ENCODE measurements at places on chromosomes 6 and 20.

DNA sequence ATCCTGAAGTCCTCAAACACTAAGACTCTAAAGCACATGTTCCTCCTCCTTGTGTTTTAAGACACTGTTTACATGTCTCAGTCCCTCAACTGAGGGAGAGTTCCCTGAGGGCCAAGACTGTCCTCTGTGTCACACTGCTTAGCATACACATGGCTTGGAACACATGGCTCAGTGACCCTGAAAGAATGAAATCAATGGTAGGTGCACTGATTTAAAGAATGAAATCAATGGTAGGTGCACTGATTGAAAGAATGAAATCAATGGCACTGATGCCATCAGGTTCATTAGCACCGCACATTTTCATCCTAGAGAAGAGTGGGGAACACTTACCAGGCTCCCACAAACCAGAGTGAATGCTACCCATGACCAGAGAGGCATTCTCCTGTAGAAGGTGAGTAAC lies 9.8 kb downstream of the TOMM34 start:
- DNase-seq = no peak

GRCh38 chr6:157841211-157841840 lies 18.3 kb downstream of the SNX9 start:
- no peak for DNase-seq

GRCh38 chr6:45714741-45715507 lies 300.7 kb downstream of the CLIC5 start:
- peak; percentile 72 for DNase-seq

DNA sequence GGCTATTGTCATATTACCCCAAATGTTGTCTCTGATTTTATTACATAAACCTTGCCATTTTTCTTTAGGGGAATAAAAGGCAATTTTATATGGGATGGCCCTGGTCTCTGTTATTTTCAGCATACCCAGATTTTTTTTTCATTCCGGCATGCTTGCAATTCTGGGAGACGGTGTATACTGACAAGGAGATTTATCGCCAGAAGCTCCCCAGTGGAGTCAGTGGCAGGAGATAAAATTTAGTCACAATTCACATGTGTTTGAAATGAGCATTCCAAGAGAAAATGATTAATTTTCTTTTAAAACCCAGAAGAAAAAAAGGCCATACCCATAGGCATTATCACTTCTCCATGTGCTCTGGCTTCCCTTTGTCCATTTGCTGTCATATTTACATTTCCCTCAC lies 250.8 kb upstream of the RSPO3 start:
- DNase-seq = no peak

DNA sequence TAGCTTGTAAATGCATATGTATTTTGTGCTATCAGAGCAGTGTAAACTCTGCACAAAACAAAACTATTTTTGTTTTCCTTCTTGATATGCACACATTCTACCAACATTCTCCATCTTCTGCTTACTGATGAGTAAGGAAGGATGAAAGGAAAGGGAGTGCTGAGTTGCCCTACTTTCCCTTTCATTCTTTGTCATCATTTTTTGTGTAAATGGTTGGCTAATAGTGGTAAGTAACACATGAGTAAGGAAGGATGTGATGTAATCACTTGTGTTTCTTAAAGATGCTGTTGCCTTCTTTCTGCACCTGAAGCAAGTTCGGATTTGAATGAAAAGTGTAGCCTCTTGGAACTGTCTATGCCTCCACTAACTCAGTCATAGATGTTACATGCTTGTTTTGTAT lies 4.6 kb upstream of the REV3L start:
- DNase-seq = no peak

DNA sequence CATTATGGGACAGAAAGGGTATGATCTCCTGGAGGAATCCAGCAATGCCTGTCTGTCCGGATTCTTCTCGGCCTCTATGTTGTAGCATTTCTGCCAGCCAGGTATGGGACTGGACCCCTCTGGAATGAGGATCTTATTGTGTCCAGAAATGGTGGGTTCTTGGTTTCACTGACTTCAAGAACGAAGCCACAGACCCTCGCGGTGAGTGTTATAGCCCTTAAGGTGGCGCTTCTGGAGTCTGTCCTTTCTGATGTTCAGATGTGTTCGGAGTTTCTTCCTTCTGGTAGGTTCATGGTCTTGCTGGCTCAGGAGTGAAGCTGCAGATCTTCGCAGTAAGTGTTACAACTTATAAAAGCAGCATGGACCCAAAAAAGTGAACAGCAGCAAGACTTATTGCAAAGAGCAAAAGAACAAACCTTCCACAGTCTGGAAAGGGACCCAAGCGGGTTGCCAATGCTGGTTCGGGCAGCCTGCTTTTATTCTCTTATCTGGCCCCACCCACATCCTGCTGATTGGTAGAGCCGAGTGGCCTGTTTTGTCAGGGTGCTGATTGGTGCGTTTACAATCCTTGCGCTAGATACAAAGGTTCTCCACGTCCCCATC lies 62.3 kb upstream of the IER3 start:
- DNase-seq = no peak

- no peak for DNase-seq
Observed at GRCh38 chr6:142518126-142518525, 216.3 kb downstream of the ADGRG6 start.

GRCh38 chr6:28983838-28984237 lies 21.3 kb downstream of the ZNF311 start:
- no peak for DNase-seq

DNA sequence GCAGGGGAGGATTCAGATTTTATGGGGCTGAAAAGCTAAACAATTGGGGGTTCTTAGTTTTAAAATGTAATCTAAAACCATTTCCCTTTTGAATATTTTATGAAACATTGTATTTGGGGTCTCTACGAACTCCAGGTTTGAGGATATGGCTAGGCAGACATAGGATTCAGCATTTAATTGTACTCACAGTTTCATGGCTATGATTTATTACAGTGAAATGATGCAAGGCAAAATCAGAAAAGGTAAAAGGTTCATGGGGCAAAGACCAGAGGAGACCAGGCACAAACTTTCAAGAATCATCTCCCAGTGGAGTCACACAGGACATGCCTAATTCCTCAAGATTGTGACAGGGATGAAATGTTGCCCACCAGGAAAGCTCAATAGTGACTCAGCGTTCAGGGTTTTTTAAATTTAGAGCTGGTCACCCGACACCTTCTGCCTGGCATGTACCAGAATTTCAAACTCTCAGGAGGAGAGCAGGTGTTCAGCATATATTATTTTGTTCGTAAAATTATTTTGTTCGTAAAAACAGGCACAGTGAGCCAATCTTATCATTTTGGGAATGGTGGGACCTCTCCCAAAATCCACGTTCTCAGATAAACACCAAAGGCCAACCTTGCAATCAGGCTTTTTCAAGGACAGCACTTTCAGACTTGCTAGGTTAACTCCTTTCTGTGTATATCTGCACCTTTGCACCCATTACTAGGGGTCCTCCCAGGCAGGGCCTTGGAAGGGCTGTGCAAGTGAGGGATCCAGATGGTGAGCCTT lies 270.3 kb downstream of the NKAIN2 start:
- DNase-seq = no peak

DNA sequence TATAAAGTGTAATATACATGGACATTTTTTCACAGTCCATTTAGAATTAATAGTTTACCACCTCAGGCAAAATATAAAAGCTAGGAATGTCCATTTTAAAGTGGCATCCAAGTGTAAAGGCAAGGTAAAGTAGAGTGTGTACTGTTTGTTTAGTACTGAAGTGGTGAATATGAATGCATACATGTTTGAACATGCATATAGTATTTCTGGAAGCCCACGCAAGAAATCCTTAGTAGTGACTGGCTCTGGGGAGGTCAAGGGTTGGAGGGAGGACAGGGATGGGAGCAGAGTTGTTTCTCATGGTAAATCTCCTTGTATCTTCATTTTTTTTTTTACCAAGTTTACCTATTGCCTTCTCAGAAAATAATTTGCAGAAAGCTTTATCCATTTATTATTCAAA lies 129.2 kb downstream of the UNC5CL start:
- DNase-seq = no peak

DNA sequence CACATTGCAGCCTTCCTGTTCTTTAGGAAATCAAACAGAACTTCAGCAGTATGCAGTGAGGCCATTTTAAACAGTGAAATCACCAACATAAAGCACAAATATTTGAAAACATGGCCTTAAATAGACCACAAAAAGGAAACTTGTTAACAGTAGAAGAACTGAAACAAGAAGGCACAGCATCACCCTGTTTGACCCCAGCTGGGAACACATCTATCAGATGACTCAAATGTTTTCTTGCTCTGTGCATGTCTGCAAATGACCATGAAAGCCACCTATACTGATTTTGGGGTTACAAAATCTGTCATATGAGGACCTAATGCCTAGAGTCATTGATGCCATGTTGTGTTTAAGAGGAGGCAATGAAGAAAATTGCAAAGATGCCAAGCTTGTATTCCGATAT lies 123.8 kb upstream of the ADGRF1 start:
- DNase-seq = no peak

- no peak for DNase-seq
Observed at GRCh38 chr6:134936931-134937330, 13.0 kb downstream of the ALDH8A1 start.

GRCh38 chr6:53205778-53206177 lies 57.1 kb upstream of the GCM1 start:
- DNase-seq = no peak

DNA sequence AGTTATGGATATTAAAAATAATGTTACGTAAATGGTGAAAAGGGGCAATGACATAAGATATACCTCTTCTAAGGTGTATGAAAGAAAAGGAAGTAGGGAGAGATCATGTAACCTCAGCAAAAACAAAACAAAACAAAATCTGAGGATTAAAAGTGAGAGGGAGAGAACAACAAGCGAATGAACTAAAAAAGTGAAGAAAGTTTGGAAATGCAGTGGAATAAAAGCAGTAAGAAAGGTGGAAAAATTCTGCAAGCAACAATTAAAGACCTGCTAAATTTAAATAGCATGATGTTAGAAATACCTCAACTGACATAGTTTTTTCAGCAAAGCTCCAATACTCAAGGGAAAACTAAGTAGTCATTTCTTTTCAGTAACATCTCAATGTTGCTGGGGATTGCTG lies 48.0 kb downstream of the PHIP start:
- no peak for DNase-seq

DNA sequence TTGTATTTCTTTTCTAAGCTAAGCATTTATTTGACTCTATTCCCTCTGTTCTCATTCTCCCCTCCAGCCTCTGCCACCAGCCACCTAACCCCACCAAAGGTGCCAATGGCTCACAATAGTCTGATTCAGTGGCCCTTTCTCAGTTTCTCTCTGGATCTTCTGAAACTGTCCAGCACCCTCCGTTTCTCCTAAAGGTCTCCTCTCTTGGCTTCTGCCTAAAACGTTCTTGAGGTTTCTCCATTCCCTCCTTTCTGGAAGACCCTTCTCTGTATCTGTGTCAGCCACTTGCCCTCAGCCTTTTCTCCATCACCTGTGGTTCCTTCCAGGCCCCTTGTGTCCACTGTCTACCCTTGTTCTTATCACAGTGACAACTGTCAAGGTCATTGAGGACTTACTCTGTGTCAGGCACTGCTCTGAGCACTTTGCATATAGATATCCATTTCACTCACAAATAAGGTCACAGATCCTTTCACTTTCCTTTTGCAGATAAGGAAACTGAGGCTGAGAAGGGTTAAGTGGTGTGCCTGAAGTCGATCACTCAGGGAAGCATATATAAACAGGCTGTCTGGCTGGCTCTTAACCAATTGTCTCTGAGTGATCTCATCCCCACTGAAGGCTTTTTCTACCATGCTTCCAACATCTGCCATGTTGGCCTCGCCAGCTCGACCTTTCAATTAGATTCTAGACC lies 48.1 kb downstream of the FOXA2 start:
- DNase-seq = no peak

DNA sequence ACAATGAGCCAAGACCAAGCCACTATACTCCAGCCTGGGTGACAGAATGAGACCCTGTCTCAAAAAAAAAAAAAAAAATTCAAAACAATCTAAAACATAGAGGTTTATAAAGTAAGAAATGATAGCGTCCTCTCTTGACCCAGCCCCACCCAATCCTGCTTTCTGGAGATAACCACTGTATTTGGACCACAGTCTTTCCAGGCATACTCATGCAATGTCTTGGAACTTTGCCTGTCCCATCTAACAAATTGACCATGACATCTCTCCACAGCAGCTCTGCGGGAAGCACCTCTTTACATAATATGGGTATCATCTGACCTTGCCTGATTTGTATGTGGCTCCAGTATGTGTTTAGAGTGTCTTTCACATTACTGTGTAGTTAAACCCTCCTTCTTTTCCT lies 9.1 kb upstream of the SHLD1 start:
- no peak for DNase-seq

- DNase-seq = no peak
Observed at GRCh38 chr6:144756469-144756868, 471.3 kb downstream of the UTRN start.

GRCh38 chr20:63235399-63235983 lies at the start of gene BIRC7:
Gene BIRC7 (plus strand): TSS chr20:63235905. CDS start chr20:63236097, 192 bp downstream.
- no peak for DNase-seq

DNA sequence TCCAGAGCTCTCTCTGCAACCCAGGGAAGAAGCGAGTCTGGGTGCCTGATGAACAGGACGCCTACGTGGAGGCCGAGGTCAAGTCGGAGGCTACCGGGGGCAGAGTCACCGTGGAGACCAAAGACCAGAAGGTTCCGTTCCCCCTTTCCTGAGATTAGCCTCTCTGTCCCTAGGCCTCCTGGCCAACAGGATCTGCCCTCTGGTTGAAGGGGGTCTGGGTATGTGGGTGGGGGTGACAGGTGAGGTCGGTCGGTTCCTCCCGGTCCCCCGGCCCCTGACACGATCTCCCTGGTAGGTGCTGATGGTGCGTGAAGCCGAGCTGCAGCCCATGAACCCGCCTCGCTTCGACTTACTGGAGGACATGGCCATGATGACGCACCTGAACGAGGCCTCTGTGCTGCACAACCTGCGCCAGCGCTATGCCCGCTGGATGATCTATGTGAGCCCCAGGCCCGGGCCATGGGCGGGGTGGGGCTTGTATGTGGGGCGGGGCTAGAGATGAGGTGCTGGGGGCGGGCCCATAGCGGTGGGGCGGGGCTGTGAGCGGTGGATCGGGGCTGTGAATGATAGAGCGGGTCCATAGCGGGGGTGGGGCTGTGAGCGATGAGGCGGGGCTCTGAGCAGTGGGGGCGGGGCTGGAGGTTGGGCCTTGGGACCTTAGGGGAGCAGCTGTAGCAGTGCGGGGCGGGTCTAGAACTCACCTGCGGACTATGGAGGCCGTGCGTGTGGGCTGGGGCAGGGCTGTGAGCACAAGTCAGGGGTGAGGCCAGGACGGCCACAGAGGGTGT lies 23.9 kb downstream of the MYH7B start:
- no peak for DNase-seq

DNA sequence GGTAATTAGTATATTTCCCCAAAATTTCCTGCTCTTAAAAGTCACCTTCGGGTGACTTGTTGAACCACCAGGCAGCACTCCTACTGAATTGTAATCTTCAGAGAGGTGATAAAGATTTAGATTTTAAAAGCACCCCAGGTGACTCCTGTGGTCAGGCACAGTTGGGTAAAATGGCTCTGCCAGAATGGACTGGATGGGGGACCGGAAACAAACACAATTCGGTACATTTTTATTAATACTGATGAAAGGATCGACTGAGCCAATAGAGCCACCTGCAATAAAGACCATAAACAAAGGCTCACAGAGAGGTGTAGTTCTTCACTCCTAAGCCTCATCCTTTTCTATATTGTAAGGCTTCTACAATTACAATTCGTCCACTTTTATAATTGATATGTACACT lies 19.6 kb upstream of the FAM83C start:
- no peak for DNase-seq

GRCh38 chr6:125789576-125790357 lies 993 bp upstream of the NCOA7 start:
- no peak for DNase-seq

Data from smooth muscle cell of the brain vasculature (primary cell).